ENCODE measurements at places on chromosomes 7 and 10.
A peak's percentile ranks its signal among the peaks of the same experiment; 100 is the strongest.

- DNase-seq = no peak
These were observed 22.6 kb upstream of the PRTFDC1 start for GRCh38 chr10:24974976-24975375.

DNA sequence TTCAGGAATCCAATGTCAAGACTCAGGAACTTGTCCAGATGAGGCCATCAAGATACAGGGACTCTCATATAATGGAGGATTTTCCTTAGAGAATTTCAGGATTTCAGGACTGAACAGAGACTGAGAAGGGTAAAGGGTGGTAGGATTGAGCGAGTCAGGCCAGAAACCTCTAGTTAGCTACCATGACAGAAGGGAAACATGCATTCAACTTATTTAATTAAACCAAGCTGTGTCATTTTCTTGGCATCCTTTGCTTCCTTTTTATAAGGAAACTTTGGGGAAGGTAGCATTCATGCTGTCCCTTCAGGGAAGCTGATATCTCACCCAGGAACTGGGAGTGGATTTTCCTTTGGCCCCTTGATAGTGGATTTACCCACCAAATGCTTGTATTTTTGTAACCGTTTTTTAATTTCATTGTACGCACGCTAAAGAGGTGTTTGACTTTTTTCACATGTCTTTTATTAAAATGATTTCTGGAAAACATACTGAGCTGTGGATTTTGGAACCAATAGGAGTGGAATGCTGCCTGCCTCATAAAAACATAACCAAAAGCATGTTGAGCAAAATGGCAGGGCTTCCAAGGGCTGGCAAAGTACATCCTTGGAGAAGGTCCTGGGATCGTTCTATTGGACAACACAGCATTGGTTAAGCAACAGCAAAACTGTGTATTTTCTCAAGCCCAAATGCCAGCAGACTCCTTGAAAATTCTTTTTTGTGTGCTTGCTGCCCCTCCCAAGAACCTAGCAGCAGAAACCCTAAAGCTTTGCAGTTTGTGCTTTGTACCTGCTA lies 104.5 kb downstream of the CXCL12 start:
- DNase-seq = no peak

- DNase-seq = no peak
These were observed 127.7 kb downstream of the ADARB2 start for GRCh38 chr10:1609648-1609970.

DNA sequence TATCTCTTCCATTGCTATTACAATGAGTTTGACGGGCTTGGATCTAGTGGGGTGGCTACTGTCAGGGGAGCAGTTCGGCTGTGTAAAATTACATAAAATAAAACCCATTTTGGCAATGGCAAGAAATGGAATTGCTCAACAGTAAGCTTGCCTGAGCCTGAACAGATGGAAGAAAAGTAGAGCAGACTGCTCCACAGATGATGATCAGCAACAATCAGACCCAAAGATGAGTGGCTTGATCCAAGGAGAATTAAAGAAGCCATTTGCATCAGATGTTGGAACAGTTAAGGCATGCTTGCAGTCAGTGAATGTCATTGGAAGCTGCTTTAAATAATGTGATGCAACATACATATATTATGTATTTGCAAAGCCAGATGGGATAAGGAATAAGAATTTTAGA lies 256.6 kb upstream of the SMIM30 start:
- no peak for DNase-seq

DNA sequence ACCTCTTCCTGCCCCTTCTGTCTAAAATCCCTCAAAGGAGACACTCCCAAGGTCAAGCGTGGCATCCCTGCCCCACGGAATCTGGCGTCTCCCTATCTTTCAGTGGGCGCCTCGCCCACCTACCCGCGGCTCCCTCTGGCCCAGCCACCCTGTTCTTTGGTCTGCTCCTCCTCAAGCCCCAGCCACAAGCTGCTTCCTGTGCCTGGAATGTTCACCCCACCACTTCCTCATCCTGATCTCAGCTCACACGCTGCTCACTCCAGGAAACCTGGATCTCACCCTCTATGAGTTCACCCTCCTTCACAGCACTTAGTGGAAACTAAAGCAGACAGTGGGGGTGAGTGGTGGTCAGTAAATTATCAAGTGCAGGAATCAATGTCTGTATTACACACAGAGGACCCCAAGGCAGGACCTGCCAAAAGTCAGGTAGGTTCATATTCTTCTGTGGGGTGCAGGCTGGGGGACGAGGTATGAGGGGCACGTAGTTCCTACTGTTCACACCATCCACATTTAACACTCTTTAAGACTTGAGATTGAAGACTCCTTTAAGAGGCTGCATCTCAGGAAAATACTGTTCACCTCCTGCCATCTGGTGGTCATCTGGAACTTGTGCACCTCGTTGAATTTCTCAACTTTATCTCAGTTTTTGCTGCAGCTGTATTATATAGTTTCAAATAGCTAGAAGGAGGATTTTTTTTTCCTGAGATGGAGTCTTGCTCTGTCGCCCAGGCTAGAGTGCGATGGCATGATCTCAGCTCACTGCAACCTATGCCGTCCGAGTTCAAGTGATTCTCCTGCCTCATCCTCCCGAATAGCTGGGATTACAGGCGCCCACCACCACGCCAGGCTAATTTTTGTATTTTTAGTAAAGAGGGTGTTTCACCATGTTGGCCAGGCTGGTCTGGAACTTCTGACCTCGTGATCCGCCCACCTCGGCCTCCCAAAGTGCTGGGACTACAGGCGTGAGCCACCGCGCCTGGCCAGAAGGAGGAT lies 166.6 kb downstream of the ARHGAP21 start:
- no peak for DNase-seq

DNA sequence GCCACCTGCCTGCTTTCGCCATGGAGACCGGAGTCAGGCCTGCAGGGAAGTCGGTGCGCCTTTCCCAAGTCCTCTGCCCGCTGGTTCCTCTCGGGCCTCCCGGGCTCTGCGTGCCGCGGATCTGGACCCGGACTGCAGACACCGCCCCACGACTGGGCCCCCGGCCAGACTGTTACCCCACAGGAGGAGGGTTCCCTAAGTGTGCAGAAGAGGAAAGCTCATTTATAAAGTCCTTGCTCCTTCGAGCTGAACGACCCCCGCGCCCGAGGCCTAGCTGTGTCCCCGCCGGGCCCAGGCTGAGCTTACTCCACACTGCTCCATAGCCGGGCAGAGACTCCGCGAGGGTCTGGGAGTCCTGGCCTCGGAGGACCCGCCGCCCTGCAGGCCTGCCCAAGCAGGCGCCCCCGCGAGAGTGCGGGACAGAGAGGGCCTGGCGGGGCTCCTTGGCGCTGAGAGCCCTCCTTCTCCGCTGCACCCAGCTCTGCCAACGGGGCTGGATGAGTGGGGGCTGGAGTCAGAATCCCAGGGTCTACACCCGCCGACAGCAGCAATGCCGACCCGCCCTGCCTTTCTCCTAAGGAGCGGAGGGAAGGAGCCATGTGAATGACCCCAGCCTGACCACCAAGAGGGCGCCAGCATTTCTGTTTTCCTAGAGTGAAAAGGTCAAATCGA lies 8.3 kb downstream of the EN2 start:
- DNase-seq = no peak

- peak; percentile 62 for DNase-seq
These were observed 112.7 kb downstream of the SLIT1 start for GRCh38 chr10:97072851-97073665.

DNA sequence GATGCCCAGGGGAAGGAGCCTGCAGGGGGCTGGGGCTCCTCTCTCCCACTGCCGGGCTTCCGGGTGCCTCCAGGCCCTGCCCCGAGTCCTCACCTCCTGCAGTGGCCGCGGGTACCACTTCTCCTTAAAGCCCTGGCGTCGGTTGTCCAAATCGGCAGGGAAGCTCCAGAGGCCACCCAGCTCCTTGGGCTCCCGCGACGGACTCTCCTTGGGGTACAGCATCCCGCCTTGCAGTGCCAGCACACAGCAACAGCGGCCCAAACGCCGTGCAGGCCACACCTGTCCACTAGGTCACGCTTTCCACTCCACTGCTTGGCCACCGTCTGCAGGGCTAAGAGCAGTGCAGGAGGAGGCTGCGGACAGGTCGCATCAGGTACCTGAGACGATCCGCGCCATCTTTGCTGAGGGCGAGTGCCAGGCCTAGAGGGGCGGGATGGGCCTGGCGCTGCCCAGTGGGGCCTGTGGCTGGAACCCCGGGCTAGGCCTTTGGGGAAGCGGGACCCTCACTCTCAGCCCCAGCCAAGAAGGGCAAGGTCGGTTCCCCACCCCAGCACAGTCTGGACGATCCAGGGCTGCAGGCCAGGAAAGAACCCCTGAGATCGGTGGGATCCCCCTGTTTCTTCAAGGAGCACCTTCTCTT lies 47.7 kb upstream of the ZNF479 start:
- DNase-seq = no peak

- DNase-seq = no peak
These were observed 220.4 kb downstream of the DOCK4 start for GRCh38 chr7:111985798-111986197.

GRCh38 chr10:13417459-13418126 lies 69.5 kb upstream of the SEPHS1 start:
- no peak for DNase-seq

GRCh38 chr10:50605269-50605950 lies 18.3 kb downstream of the SGMS1 start:
- DNase-seq = no peak

GRCh38 chr10:131195558-131196159 lies 115.9 kb downstream of the TCERG1L start:
- no peak for DNase-seq

DNA sequence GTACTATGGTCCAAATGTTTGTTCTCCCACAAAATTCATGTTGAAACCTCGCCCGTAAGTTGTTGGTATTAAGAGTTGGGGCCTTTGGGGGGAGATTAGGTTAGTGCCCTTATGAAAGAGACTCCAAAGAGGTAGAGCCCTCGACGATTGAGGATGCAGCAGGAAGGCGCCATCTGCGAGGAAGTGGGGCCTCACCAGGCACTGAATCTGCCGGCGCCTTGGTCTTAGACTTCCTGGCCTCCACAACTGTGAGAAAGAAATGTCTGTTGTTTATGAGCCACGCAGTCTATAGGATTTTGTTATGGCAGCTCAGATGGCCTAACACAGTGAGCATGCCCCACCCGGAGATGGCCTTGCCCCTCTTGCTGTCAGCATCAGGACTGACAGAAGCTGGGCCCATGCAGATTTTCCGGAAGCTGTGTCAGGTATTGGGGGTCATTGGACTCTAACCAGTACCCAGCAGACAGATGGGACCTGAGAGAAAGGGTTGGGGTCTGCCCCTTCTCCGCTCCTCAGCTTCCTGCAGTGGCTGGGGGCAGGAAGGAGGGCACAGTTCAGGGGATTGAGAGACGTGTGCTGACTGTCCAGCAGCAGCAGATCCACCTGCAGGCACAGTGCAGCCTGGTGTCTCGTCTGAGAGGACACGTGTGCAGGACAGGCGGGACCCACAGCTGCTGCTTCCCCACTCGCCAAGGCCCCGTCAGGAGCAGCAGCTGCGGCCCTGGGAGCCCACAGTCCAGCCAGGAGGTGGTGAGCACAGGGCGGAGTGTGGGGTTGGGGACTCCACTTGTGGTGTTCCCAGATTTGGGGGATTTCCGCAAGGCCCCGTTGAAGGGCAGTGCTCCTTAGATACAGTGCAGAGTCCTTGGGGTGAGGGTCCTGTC lies 47.8 kb downstream of the MGMT start:
- DNase-seq = no peak

DNA sequence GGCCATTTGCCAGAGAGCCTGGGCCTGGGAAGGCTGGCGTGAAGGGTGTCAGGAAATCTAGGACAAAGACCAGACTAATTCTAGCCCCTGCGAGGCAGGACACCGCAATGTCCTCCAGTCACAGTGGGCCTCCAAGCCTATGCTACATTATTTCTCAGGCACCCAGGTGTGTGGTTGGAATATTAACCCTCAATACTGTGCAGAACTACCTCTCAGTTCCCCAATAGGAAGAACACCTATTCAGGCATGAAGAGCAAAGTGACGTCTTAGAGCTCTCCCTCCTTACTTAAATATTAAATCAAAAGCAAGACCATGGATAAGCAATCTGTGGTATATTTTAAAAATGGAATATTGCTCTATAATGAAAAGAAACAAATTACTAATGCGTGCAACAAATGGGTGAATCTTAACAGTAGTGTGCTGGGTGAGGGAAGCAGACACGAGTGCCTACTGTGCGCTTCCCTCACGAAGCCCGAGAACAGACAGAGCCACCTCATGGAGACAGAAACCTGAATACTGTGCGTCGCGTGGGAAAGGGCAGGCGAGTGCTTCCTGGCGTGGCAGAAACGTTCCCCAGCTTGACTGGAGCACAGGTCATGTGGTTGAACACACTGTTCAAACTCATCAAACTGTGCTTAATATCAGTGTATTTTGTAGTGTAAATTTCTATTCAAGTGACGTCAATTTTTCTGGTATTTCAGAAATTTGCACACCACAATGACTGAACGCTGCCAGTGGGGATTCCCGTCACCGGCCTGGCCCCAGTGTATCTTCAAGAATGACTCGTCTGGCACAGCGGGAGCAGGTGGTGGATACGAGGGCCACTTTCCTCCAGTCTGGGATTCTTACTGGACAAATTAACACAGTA lies 15.5 kb upstream of the PTPRN2 start:
- no peak for DNase-seq

- no peak for DNase-seq
These were observed 2.4 kb downstream of the ZMIZ2 start for GRCh38 chr7:44750921-44751571.

DNA sequence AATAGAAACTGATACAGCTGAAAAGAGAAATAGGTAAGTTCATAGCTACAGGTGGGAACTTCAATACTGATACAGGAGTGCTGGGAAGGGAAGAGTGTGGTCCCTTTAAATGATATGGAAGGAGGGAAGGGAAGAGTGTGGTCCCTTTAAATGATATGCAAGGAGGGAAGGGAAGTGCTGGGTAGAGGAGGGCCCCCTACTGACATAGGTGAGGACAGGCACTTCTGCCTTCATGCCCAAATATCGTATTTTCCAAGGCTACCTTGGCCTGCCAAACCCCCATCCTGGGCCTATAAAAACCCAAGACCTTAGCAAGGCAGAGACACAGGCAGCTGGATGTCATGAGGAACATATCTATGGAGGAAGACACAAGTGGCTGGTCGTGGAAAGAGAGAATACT lies 92.3 kb downstream of the MAGI2 start:
- no peak for DNase-seq

- DNase-seq = no peak
These were observed 131.8 kb upstream of the WDR11 start for GRCh38 chr10:120719333-120719732.

DNA sequence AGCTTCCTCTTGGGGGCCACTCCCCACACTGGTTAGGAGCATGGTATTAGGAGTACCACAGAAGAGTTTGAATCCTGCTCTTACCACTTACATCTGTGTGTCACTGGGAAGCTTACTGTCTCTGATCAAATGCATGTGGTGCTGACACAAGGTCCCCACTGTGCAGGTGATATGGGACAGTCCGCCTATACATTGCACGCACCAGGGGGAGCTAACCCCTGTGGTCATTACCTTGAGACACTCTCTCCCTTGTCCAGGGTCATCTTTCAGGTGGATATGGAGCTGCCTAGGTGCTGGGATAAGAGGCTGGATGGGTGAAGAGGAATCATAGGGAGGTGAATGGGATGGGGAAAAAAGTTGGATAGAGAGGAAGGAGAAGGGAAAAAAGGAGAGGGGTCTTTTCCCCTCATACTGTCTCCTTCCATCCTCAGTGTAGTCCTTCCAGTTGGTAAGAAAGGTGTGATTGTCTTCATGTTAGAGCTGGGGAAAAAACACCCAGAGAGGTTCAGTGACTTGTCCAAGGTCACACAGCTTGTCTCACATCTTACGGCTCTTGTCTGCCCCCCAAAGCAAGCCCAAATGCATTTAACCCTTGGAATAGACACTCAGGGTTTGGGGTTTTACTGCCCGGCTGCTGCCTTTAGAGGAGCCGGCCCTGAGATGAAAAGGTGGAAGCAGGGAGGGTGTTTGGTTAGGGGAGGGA lies 125.9 kb downstream of the CDH23 start:
- no peak for DNase-seq

GRCh38 chr10:111707076-111707475 lies 476.5 kb downstream of the GPAM start:
- DNase-seq = no peak

- DNase-seq = no peak
These were observed 12.0 kb downstream of the DENND10 start for GRCh38 chr10:119115926-119116325.
